ENCODE measurements at places on chromosomes 1 and 21.

DNA sequence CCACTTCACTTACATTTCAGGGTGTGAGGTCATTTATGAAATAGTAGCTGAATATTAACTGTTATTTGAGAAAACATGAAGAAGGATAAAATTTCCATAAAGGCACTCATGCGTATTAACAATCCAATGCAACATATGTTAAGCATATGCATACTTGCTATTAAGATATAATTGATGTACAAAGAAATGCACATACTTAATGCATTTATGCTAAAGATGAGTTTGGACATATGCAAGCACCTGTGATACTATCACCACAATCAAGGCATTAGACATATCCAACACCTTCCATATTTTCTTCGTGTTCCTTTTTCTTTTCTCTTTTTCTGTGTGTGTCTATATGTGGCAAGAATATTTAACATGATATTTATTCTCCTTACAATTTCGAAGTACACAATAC is 464.8 kb upstream of the BRINP3 start:
- no peak for DNase-seq

GRCh38 chr1:231828182-231828920 is 201.8 kb downstream of the DISC1 start:
- DNase-seq, result no peak

- no peak for DNase-seq
Observed at GRCh38 chr1:109383854-109384253, 13.9 kb downstream of the SORT1 start.

DNA sequence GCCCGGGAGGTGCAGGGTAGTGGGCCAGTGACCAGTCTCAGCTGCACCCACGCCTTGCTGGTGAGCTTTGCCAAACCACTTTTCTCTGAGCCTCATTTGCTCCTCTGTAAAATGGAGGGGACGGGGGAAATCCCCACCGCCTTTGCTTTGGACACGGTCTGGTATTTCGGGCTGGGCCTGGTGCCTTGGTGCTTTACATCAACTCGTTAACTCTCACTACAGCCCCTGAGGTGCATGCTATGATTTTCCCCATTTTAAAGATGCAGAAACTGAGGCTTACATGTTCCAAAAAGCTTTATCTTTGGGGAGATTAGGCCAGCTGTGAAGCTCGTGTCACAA is 116.1 kb upstream of the RUNX3 start:
- no peak for DNase-seq
